ENCODE measurements at places on chromosomes 3 and 15.

DNA sequence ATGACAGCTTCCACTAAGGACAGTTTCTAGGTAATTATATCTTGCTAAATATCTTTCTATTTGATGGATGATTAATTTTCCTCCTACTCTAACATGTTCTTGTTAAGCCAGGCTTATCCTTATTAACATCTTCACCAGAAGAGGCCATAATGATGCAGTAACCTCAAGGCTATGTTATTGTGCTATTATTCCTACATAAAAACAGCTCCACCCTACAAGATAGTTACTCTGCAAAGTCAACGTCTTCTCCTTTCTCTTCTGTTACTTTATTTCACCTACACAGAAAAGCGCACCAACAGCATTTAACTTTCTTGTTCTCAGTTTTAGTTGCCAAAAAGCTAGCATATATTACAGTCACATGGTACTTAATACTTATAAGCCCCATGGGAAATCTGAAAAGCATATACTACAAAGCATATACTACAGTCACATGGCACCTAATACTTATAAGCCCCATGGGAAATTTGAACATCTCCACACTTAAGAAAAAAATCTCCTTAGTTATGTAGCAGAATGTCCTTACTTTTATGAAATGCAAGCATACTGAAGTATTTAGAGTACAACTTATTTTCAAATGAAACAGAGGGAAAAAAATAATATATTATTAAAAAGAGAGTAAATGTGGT is 13.4 kb downstream of the ADAM10 start:
- DNase-seq, result no peak

- DNase-seq, result no peak
These were observed 74.7 kb downstream of the SEC22A start for GRCh38 chr3:123276346-123277006.

- DNase-seq, result no peak
These were observed 5.6 kb downstream of the ZBTB38 start for GRCh38 chr3:141373768-141374526.

DNA sequence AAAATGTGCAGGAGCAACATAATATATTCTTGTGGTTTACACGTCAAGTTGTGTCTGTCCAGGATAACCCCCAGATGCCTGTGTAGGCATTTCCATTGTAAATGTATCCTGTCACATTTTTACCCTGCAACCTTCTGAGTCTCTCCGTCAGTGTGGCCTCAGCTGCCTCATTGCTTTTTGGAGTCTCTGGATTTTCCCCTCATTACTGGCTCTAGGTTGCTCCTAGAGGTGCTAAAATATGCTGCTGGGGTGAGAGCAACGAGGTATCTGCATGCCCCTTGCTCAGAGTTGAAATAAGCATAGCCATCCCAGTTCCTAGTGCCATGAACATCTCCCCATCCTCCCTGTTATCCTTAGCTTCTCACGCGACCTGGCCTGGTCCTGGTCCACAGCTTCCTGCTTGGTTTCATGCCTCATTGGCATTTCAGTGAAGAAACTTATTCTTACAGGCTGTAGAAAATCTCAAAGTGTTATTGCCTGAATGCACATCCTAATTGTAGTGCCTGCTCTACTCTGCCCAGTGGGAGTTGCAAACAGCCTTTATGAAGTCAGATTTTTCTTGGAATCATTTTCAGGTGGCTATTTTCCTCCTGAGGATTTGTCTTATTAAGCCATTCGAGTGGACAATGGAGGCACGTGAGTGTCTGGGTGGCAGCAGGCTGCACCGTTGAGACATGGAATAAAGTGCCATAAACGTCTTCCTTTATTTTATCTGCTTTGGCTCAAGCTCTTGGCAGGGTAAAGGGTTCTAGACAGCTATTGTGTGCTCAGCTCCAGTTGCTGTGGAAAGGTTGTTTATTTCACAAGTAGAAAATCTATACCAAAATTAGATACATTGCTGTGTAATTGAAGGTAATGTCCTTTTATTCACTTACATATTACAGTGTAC is 33.2 kb downstream of the OXNAD1 start:
- peak; percentile 12 for DNase-seq

DNA sequence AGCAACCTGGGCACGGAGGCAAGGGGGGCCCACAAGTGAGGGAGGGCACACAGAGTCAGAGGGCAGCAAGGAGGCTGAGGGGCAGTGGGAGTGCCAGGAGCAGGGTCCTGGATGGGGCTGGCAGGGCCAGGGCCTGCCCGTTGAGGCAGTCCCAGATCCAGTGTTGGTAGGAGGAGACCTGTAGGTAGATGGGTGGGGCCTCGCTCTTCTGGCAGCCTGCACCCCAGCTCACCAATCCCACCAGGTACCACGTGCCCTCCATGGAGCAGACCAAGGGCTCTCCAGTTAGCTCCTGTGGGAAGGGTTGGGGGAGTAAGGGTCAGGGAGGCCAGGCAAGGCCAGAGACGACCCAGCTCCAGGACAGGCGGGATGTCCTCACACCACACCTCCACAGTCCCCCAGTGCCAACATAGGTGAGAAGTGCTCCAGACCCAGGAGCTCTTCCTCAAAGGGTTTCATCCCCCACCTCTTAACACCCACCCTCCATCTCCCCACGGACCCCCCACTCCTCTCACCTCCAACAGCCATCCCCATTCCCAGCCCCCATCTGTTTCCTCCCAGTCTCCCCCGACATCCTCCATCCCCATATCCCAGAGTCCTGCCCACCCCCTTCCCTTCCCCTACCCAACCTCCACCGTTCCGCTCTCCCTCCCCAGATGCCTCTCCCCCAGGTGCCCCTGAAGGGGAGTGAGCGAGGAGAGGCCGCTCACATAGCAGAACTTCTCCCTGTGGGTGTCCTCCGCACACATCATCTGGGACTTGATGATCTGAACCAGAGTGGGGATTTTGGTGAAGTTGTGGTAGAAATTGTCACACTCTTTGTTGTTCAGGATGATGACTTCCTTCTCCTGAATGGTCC is 5.2 kb downstream of the PRSS50 start:
- no peak for DNase-seq

DNA sequence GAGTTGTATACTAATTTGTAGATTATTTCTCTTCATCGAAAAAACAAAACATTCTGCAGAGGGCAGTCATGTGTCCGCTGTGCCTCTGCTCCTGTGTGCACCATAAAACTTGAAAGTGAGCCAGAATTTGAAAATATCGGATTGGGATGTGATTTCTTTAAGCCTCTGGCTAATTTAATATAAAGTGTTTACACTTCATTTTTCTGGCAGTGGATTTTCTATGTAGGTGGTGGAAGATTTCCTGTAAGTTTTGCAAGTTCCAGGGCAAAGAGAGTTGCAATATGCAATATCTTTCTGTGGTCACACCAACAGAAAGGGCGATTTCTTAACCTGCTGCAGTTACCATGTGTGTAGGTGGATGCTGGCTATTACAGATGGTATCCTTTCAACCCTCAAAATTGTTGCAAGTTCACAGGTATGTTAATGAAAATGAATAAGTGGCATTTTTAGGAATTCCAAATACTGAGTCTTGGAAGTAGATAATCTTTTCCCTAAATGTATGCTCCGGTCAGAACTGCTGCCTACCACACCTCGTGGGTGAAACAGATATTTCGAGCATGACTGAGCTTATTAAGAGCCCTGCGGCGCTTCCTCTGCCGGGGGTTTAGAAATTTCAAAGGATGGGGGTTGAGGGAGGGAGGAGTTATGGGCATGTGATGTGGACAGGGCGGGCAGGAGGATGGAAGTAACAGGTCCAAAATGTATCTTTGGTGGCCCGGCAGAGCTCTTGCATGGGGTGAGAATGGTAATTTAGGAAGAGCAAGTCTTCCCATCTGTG is 134.0 kb downstream of the PGPEP1L start:
- DNase-seq, result peak; percentile 32

- DNase-seq, result peak; percentile 1
These were observed 5.2 kb downstream of the CAPN3 start for GRCh38 chr15:42364529-42364928.
